ENCODE measurements at places on chromosomes 7 and 10.

GRCh38 chr7:16130111-16131110 is 290.9 kb downstream of the CRPPA start:
- DNase-seq: peak; percentile 53
- H3K27me3 ChIP-seq: no peaks in the 10 kb centered on the region
- peaks cover 3% of the 10 kb centered on the region for H3K4me1 ChIP-seq
- H3K36me3 ChIP-seq: no peaks in the 10 kb centered on the region
- no peak overlapping the region for H3K4me3 ChIP-seq

- H3K27me3 ChIP-seq: no peaks in the 10 kb centered on the region
- no peak overlapping the region for H3K4me3 ChIP-seq
- no peak overlapping the region for H3K27ac ChIP-seq
Observed at GRCh38 chr10:35795131-35795824, 153.2 kb upstream of the FZD8 start.

- DNase-seq: no peak
- H3K4me3 ChIP-seq: no peak overlapping the region
- no peaks in the 10 kb centered on the region for H3K36me3 ChIP-seq
- H3K27me3 ChIP-seq: no peaks in the 10 kb centered on the region
- H3K4me1 ChIP-seq: no peaks in the 10 kb centered on the region
- no peak overlapping the region for H3K27ac ChIP-seq
Observed at GRCh38 chr7:152882576-152883310, 123.2 kb downstream of the ACTR3B start.

GRCh38 chr10:77856566-77856965 is 70.0 kb downstream of the DLG5 start:
- DNase-seq: no peak
- no peaks in the 10 kb centered on the region for H3K27me3 ChIP-seq
- H3K4me1 ChIP-seq: no peaks in the 10 kb centered on the region
- H3K4me3 ChIP-seq: no peak overlapping the region

GRCh38 chr10:64206409-64206808 is 685.2 kb downstream of the REEP3 start:
- H3K4me3 ChIP-seq: no peak overlapping the region
- H3K36me3 ChIP-seq: no peaks in the 10 kb centered on the region
- no peaks in the 10 kb centered on the region for H3K27me3 ChIP-seq
- no peak overlapping the region for H3K27ac ChIP-seq
- no peaks in the 10 kb centered on the region for H3K4me1 ChIP-seq
- no peak for DNase-seq

DNA sequence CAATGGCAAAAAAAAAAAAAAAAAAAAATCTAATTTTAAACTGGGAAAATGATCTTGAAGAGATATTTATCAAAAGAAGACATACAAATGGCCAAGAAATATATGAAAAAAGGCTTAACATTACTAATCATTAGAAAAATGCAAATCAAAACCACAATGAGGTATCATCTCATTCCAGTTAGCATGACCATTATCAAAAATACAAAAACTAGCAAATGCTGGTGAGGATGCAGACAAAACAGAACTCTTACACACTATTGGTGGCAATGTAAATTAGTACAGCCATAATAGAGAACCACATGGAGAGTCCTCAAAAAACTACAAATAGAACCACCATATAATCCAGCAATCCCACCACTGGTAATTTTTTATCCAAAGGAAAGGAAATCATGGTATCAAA is 489.6 kb downstream of the TNS3 start:
- peaks cover 4% of the 10 kb centered on the region for H3K4me1 ChIP-seq
- H3K4me3 ChIP-seq: no peak overlapping the region
- no peaks in the 10 kb centered on the region for H3K27me3 ChIP-seq
- H3K36me3 ChIP-seq: no peaks in the 10 kb centered on the region

- no peak overlapping the region for H3K4me3 ChIP-seq
- no peak overlapping the region for H3K27ac ChIP-seq
- DNase-seq: no peak
- no peaks in the 10 kb centered on the region for H3K4me1 ChIP-seq
Observed at GRCh38 chr10:96685306-96685705, 35.0 kb downstream of the PIK3AP1 start.

DNA sequence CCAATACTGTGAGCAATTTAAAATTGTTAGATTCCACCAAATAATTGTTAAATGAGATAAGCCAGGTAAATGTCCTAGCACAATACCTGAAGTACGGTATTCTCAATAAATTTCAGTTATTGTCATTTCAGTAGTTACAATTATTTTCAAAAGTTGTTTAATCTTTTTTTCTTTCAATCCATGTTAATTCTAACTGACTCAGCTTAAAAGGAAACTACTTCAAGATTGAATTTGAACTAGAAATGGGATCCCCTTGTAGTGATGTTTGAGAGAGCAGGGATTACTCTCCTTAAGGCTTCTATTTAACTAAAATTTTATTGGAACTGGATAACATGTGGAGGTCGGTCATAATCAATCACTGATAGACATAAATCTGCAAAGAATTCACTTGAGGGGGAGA is 6.9 kb upstream of the AKR1E2 start:
- no peaks in the 10 kb centered on the region for H3K36me3 ChIP-seq
- no peak overlapping the region for H3K27ac ChIP-seq
- H3K4me1 ChIP-seq: no peaks in the 10 kb centered on the region
- H3K4me3 ChIP-seq: no peak overlapping the region
- no peaks in the 10 kb centered on the region for H3K27me3 ChIP-seq
- DNase-seq: no peak

- H3K36me3 ChIP-seq: no peaks in the 10 kb centered on the region
- no peak for DNase-seq
- no peak overlapping the region for H3K27ac ChIP-seq
- H3K4me3 ChIP-seq: no peak overlapping the region
- no peaks in the 10 kb centered on the region for H3K27me3 ChIP-seq
Observed at GRCh38 chr7:38413784-38414183, 140.3 kb upstream of the TARP start.

DNA sequence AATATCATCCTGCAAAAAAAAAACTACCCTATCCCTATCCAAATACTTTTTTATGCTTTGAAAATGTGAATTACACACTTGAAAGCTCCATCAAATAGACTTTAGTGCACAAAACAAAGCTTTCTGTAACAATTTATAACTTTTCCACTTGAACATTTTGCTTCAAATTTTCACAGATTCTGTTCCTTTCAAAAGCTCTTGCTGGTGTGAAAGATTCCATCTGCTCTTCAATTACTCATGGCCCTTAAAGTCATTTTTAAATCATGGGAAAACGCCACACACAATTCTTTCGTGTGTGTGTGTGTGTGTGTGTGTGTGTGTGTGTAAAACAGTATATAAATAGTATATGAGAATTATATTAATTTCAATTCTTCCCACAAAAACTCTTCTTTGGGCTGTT is 167.5 kb downstream of the PRPF18 start:
- peaks cover 6% of the 10 kb centered on the region for H3K4me1 ChIP-seq
- H3K36me3 ChIP-seq: no peaks in the 10 kb centered on the region
- no peak overlapping the region for H3K27ac ChIP-seq
- DNase-seq: no peak
- no peak overlapping the region for H3K4me3 ChIP-seq
- H3K27me3 ChIP-seq: no peaks in the 10 kb centered on the region

- DNase-seq: no peak
- no peaks in the 10 kb centered on the region for H3K27me3 ChIP-seq
- no peaks in the 10 kb centered on the region for H3K36me3 ChIP-seq
- H3K27ac ChIP-seq: no peak overlapping the region
- H3K4me3 ChIP-seq: no peak overlapping the region
- H3K4me1 ChIP-seq: no peaks in the 10 kb centered on the region
Observed at GRCh38 chr10:71082960-71083715, 129.2 kb upstream of the UNC5B start.

DNA sequence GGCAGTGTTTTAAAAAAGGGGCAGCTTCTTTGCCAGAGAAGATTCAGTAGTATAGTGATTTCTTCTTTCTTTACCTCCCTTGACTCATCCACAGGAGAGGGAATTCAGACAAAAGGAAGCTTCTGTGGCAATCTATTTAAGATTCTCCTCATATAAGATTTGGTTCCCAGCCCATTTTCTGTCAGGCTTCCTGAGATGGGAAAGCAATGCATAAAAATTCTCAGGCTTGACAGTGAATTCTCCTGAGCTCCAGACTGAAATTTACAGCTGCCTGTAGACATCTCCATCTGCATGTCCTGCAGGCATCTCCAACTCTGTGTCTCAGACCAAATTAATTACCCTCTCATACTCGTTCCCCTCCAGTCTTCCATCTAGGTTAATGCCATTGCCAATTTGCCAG is 72.8 kb downstream of the TSPAN12 start:
- no peaks in the 10 kb centered on the region for H3K27me3 ChIP-seq
- H3K4me1 ChIP-seq: no peaks in the 10 kb centered on the region
- no peak overlapping the region for H3K27ac ChIP-seq
- H3K4me3 ChIP-seq: no peak overlapping the region

DNA sequence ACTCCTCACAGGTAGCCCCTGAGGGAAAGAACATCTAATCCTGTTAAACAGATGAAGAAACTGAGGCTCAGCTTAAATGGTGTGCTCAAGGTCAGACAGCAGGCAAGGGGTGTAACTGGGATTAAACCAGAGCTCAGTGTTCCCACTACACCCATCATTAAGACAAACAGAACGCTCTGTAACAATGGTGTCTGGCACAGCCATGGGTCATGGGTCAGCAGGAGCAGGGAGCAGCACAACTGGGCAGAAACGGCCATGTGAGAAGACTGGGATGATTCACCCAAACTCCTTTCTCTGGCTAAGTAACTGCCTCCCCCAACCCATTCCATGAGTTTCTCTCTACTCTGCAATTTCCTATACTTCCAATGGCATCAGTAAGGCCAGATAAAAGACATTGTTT is 85.5 kb upstream of the PDE1C start:
- no peak overlapping the region for H3K27ac ChIP-seq
- H3K4me1 ChIP-seq: no peaks in the 10 kb centered on the region
- H3K4me3 ChIP-seq: no peak overlapping the region
- peak; percentile 48 for DNase-seq
- no peaks in the 10 kb centered on the region for H3K36me3 ChIP-seq

- peaks cover 5% of the 10 kb centered on the region for H3K4me1 ChIP-seq
- no peaks in the 10 kb centered on the region for H3K27me3 ChIP-seq
- no peaks in the 10 kb centered on the region for H3K36me3 ChIP-seq
- no peak overlapping the region for H3K27ac ChIP-seq
- peak overlapping the region; percentile 75 for H3K4me3 ChIP-seq
Observed at GRCh38 chr7:158702944-158703343, 1.7 kb downstream of the NCAPG2 start.

DNA sequence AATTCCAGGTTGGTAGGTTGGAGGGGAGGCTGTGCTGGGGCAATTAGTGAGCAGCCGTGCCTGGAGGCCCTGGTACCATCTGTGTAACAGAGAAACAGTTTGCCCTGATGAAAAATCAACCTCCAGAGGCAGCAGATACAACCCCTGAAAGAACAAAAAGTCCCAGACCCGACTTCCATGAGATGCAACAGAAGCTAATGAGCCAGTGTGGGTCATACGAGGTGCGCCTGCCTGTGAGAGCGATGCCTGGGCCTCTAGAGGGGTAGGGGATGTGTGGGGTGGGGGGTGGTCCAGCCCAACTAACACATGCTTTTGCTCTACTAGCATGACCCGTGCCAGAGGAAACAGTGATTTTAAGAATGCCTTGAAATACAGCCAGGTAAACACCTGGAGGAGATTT is 39.3 kb downstream of the CELF2 start:
- H3K4me1 ChIP-seq: no peaks in the 10 kb centered on the region
- H3K27ac ChIP-seq: no peak overlapping the region
- no peak for DNase-seq

DNA sequence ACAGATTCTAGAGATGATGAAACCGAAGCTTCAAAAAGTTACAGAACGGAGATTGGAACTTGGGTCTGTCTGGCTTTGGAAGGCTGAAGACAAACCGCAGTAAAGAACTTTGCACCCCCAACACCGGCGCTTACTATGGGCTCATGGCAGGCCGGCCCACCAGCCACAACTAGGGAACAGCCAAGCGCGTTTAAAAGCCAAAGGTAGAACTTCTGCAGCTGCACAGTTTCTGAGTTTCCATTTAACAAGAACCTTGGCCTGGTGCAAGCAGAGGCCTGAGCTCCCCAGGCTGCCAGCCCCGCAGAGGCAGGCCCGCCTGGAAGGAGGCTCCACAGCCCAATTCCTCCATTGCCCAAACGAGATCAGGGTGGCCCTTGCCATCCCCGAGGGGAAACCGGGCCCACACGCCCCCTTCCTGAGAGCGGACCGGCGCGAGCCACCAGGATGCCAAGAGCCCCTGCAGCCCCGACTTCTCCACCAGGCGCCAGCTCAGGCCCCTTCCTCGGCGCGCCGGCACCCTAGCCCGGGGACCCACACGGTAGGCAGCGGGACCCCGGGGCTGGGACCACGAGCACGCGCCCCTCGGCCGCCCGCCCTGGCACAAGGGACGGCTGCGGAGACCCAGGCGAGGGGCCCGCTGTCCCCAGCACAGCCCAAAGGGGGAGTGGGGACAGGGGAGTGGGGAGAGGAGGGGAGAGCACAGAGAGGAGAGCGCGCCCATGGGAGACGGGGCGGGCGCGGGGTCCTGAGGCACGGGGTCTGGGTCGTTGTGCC is 566 bp downstream of the MAD1L1 start:
- H3K27ac ChIP-seq: peak overlapping the region; percentile 55
- H3K4me1 ChIP-seq: peaks cover 5% of the 10 kb centered on the region
- H3K4me3 ChIP-seq: peak overlapping the region; percentile 91
- peaks cover 14% of the 10 kb centered on the region for H3K36me3 ChIP-seq
- no peaks in the 10 kb centered on the region for H3K27me3 ChIP-seq

DNA sequence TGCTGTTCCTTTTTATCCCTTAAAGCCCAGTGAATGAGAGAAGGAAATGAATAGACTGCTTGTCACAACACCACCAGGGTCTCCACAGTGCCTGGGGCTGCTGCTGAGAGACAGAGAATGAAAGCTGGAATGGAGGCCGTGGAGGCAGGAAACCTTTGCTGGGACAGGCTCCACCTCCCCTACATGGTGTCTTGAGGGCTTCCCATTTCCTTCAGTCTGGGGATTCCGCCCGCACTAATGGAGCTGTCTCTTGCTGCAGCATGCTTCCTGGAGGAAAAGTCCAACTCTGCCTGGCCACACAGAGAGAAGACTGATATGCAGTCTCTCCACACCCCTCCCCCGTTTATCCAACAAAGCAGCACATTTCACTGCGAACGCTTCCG is 54.5 kb downstream of the LRRC4 start:
- no peak overlapping the region for H3K4me3 ChIP-seq
- no peak for DNase-seq
- H3K27me3 ChIP-seq: no peaks in the 10 kb centered on the region
- H3K4me1 ChIP-seq: no peaks in the 10 kb centered on the region
- no peaks in the 10 kb centered on the region for H3K36me3 ChIP-seq

DNA sequence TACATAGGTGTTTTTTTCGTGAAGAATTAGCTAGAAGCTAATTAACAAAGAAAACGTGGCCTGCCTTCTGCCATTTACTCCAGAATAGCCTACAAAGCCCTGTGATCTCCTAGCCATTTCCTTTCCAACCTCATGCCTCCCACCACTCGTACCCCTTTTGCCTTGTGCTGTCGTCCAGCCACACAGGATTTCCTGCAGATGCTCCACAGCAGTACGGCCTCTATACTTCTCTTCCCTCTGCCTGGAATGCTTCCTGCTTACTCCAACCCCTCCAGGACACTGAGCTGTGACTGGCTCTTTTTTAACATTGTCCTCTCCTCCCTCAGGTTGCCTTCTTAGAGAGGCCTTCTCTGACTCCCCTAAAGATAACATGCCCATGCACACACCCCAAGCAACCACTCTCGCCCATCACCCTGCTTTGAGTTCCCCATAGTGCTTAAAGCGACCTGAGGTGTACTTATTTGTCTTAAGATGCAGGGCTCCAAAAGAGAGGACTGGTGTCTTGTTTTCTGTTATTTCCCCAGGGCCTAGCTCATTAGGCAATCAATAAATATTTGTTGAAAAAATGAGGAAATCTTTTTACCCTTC is 32.7 kb downstream of the STK17A start:
- H3K4me3 ChIP-seq: no peak overlapping the region
- no peaks in the 10 kb centered on the region for H3K27me3 ChIP-seq
- DNase-seq: no peak
- H3K4me1 ChIP-seq: peaks cover 14% of the 10 kb centered on the region
- H3K27ac ChIP-seq: no peak overlapping the region
